Inflammatory macrophage (primary cell): ENCODE measurements at places on chromosomes 3 and 15.

- no peak for DNase-seq
Observed at GRCh38 chr15:89408372-89409183, 74.0 kb upstream of the POLG start.

- no peak for DNase-seq
Observed at GRCh38 chr15:39125904-39126303, 455.0 kb upstream of the THBS1 start.

DNA sequence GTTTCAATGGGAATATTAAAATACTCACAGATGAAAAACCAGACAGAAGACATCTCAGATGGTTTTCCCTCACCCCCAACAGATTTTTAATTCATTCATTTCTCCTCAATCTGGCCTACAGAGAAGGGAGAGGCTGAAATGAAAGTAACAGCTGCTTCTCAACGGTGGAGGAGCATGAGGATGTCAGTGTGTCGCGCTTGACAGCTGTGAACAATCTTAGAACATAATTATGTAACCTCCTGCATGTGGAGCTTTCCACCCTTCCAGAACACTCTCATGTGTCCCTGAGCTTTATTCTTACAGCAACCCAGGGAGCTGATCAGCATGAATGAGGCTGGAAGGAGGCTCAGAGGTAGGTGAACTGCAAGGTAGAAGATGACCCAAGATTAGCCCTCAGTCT is 52.7 kb downstream of the MB21D2 start:
- peak; percentile 22 for DNase-seq

GRCh38 chr3:129854460-129854859 is 39.1 kb downstream of the TMCC1 start:
- DNase-seq: no peak

DNA sequence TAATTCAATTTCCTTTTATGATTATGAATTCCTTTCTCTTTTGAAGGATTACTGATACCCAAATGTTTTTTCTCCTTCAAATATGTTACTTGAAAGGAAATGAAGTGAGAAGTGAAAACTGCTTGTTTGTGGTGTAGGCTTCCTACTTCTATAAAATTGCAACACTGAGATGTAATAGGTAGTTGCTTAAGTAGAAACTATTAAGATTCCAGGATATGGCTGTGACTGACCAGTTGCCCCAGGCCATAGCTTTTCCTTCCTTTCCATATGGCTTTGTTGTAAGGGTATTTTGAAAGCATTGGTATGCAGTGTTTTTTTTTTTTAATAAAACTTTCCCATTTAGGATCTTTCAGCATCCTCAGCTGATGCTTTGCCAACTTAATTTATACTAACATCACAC is 28.5 kb downstream of the DNAJC13 start:
- DNase-seq: peak; percentile 78

- no peak for DNase-seq
Observed at GRCh38 chr3:52396011-52396906, 48.6 kb downstream of the SEMA3G start.

DNA sequence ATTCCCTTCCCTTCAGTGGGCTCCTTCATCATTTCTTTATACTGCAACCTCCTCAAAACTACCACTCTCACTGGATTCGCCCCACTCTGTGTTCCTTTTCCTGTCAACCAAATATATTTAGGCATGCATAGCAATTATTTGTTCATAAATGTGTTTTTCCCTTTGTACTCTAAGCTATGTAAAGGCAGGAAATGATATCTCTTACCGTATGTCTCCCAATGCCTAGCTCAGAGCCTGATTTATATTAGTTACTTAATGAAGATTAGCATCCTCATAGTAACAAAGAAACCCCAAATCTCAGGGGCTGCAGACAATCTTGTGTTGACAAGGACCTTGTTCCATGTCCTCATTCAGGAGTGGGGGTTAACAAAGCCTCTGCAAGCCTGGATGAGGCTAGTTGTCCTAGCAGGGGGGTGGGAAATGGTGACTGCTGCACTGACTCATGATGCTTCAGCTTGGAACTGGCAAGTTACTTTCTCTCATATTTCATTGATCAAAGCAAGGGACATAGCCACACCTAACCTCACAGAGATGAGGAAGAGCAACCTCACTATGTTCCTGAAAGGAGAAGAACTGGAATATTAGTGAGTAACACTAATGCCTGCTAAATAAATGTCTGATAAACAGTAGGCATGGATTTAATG is 15.2 kb downstream of the PHLDB2 start:
- no peak for DNase-seq

DNA sequence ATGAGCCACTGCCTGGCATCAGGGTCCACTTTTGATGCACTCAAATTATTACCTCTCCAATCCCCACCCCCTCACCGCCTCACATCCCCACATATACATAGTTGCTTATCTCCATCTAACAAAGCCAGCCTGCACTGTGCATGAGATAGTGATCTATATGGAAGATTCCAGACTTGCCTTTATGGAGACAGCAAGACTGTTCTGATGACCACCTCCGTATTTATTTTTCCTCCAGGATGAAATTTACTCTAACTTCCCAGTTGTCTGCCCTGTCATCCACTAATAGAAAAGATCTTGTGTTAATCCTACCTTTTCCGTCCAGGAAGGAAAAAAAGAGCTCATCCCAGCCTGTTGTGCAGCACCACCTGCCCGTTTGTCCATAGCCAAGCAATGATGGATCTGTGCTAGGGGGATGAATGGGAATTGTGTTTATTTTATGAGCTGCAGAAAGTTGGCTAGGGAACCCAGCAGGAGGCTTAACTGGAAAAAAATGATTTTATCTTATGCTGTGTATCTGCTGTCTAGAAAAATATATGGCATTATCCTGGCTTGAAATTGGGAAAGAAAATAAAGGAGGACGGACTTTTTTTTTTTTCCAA is 114.5 kb downstream of the CD47 start:
- no peak for DNase-seq

DNA sequence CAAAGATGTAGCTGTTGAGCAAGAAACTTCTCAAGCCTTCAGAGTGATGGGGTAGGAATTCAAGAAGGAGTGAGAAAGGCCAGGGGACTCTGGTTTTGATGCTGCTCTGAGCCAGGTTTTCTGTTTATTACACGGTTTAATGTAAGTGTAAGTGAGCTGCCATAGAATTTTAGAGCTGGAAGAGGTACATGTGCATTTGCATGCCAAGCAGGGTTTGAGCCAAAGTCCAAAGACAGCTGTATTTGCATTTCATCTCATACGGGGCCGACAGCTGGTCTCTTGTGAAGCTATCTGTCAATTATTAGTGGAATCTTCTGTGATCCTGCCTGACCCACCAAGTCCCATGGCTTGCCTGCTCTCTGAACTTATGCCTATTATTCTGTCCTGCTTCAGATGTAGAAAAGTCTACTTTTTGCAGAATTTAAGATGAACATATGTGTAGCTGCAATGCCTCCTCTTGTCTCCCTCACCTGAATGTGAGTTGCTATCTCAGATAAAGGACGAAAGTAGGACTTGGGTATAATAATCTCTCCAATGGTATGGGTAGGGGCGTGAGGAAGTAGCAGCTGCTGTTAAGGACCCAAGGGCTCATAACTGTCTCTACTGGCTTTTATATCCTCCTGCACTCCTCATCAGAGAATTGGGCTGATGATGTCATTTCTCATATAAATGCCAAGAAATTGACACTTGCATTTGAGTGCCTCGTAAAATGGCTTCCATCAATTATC is 160.0 kb downstream of the SQOR start:
- DNase-seq: no peak

DNA sequence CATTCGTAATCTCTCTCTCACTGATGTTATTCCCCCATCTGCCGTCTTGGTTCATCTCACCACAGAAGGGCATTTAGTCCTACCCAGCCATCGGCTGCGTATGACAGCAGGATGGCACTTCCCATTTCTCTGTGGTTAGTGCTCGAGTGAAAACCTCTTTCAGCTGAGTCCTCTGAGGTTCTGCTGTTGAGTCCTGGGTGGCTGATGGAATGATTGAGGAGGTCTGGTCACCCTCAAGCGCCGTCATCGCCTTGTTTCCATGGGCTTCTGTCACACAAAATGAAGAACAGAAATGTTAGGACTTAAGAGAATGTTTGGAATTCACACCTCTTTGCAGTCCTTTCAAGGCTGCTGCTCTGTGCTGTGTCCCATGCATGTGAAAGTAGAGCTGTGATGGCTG is 9.4 kb upstream of the SACM1L start:
- DNase-seq: peak; percentile 83

- DNase-seq: no peak
Observed at GRCh38 chr3:39524107-39524506, 56.6 kb downstream of the MOBP start.

GRCh38 chr3:3666664-3667063 is 132.6 kb upstream of the LRRN1 start:
- DNase-seq: no peak

DNA sequence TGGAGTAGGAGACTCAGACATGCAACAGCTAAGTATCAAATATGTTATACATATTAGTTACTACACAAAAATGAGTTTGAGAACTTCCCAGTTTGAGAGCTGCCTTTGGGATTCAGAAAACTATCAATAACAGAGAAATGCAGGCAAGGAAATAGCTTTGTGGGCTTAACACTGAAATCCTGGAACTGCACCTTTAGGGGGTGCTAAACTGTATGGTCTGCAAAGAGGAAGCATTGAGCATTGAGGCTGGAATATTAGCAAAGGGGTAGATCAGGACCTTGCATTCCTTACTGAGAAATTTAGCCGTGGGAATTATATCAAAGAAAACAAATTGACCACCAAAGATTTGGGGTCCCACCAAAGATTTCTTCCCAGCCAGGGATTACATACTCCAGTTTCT is 580.0 kb downstream of the ZNF385D start:
- no peak for DNase-seq

DNA sequence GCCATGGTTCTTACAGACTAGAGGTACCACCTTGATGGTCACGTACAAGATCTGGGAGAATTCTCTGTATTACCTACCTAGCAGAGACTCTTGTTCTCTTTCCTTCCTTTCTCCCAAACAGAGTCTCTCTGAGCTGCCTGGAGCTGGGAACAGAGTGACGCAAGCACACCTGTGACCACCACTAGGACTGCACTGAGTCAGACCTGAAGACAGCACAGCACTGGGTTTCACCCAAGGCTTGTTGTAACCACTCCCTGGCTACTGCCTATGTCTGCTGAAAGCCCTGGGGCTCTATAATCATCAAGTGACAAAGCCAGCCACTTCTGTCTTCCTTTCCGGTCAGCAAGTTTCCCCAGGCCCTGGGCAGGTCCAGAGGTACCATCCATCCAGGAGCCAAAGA is 293.3 kb upstream of the CNTN4 start:
- no peak for DNase-seq

DNA sequence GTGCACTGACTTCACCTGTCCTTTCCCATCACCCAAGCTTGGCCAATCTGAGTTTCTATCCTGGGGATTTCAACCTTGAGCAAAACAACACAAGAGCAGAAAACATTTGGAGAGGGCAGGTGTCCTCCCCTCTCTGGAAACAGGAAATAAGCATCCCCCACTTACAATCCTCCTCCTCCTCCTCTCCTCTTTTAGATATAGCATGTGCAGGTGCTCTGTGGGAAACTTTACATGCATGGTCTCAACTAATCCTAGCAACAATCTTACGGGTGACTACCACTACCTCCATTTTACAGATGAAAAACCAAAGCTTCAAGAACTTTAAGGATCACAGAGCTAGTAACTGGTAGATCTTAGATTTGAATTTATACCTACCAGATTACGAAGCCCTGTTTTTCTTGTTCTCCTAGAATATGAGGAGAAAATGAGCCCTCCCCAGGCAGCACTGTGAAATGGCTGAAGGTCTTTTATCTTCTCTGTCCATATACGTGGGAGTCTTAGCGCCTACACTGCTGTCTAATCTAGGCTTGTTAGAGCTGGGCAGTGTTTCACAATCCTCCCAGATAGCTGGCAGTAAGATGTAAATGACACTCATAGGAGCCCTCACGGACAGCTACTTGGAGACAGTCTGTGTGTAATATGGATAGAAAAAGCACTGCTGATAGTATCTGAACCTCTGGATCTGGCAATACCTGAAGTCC is 301.2 kb upstream of the PROK2 start:
- DNase-seq: peak; percentile 67

GRCh38 chr15:78327466-78327865 is 12.7 kb upstream of the CRABP1 start:
- peak; percentile 8 for DNase-seq

GRCh38 chr3:192731233-192731632 is 3.9 kb upstream of the FGF12 start:
- DNase-seq: no peak

- DNase-seq: peak; percentile 23
Observed at GRCh38 chr3:13110678-13111116, 37.5 kb upstream of the IQSEC1 start.
